ENCODE measurements at places on chromosomes 11 and 22.

GRCh38 chr11:120326228-120326627 is 1.1 kb downstream of the TLCD5 start:
- no peak for DNase-seq

DNA sequence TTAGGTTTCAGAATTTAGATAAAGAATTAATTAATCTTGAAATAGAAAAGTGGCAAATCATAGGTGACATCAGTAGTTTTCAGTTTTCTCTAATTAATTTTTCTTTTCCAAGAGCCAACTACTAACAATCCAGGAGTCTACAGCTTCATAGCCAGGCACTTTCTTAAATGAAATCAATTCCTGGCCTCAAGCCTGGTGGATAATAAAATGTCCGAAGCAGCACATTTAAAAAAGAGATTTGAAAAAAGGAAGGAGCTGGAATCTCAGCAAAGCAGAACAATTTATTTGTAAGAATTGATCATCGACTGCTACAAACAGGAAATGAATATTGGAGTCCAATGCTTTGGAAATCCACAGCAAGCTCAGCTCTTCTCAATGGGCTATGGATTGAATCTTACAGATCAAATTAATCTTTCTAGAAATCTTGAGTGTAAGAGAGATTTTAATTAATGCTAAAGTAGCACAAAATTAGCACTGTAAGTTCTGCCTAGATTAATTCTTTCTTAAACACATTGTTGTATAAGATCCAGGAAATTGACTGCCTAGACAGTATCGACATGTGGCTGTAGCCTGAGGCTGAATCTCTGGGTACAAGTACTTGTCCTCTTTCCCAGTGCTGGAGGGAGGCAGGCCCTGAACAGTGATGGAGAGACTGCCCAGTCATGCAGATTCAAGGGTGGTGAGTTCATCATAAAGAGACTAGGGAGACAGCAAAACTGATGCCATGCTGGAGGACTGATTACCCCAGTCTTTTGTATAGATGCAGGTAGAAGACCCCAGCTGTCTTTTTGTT is 167.8 kb upstream of the POU2AF2 start:
- no peak for DNase-seq

DNA sequence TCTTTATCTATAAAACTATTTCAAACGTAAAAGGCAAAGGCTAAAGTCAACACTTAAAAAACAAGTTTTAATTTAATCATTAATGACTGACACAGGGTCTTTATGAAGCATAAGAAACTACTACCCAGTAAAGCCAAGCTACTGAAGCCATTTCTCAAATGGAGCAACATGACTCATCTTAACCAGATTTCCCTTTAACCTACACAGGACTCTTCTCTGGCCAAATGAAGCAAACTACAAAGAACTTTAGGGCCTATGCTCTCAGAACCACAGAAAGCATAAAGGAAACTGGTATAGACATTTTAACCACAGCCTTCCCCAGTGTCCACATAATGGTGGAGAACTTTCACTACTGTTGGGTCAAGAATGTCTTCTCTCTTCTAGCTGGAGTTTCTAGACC is 34.7 kb downstream of the ALG9 start:
- DNase-seq: no peak

DNA sequence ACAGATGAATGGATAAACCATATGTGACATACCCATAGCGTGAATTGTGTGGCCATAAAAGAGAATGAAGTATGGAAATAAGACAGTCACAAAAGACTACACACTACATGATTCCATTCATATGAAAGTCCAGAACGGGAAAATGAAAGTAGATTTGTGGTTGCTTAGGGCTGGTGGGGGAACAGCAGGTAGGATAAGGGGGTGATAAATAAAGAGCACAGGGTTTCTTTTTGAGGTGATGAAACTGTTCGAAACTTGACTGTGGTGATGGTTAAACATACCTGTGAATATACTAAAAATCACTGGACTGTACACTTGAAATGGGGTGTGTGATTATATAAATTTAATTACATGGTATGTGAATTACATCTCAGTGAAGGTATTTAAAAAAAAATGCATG is 16.9 kb downstream of the TMEM123 start:
- no peak for DNase-seq

DNA sequence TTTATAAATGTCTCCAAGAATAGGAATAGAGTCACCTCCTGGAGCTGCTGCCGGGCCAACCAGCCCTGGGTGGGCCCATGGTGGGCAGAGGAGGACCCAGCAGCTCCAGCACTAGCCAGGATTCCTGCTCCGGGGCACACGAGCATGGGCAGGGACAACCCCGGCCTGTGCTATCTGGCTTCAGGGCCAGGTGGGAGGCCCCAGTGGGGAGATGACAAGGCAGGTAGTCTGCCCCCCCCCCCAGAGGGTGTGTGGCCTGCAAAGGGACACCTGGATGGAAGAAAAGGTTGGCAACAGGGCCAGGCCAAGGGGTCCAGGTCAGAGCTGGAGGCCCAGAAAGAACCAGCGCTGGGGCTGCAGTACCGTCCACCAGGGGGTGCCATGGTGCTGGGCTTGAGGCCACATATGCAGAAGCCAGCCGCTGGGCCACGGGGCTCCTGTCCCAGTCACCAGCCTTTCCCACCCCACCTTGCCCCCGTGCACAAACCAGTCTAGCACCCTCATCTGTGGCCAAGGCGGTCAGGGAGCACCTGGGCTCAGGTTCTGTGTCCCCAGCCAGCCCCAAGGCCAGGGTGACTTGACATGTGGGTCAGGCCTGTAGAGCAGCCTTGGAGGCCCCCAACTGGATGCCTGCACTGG is 3.4 kb downstream of the TSPAN32 start:
- peak; percentile 65 for DNase-seq

GRCh38 chr11:119602745-119603373 is 126.1 kb downstream of the NECTIN1 start:
- no peak for DNase-seq

DNA sequence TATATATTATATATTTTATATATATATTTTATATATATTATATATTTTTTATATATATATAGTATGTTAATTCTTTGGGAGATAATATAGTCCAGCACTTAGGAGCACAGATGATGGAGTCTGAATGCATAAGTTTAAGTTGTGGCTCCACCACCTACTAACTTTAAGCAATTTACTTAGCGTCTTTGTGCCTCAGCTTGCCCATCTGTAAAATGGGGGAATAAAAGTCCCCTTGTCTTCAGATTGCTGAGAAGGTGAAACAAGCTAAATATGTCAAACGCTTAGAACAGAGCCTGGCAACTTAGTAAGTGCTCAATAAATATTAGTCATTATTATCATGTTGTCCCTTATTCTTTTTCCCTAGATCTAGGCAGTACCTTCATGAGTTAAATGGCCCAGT is 27.5 kb downstream of the DSCAML1 start:
- no peak for DNase-seq

DNA sequence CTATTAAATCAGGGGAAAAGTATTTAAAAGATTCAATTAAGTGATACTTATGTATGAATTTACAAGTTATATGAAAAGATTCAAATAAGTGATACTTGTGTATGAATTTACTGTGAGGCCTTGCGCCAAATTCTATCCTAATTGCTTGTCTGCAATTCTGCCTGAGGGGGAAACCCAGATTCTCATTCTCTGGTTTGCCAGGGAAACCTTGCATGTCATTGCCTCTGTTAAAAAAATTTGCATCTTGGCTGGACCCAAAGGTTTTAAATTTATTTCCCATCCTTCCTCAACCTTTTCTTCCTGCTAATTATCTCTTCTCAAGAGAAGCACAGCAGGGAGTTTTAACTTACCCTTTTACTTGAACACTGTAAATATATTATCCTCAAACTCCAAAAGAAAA is 13.8 kb downstream of the OLFML1 start:
- DNase-seq: no peak

GRCh38 chr22:19941365-19942082 is at the start of the genes COMT and TXNRD2:
Gene COMT (plus strand): TSS chr22:19941772. CDS start chr22:19962527, 20,755 bp downstream.
Gene TXNRD2 (minus strand): TSS chr22:19941818. CDS start chr22:19941803, 15 bp downstream.
- peak; percentile 33 for DNase-seq

GRCh38 chr22:17980015-17980590 is 44.3 kb downstream of the MICAL3 start:
- DNase-seq: no peak

DNA sequence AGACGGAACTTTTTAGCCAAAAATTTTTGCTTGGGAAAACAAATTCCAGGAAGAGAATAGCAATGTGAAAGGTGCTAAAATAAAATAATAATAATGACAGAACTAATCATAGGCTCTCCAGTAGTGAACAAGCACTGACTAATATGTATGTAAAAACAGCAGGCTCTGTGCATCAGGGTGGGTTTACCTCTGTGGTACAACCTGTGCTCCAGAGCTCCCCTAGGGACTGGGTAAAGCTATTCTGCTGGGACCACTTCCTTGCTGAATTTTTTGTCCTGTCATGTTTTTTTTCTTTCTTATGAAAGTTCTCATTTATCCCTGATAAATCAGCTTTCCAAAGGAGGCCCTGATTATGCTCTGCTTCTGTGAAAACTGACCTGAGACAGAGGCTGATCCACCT is 18.8 kb downstream of the LUZP2 start:
- DNase-seq: no peak

GRCh38 chr11:12698048-12698447 is 23.8 kb downstream of the TEAD1 start:
- DNase-seq: no peak

DNA sequence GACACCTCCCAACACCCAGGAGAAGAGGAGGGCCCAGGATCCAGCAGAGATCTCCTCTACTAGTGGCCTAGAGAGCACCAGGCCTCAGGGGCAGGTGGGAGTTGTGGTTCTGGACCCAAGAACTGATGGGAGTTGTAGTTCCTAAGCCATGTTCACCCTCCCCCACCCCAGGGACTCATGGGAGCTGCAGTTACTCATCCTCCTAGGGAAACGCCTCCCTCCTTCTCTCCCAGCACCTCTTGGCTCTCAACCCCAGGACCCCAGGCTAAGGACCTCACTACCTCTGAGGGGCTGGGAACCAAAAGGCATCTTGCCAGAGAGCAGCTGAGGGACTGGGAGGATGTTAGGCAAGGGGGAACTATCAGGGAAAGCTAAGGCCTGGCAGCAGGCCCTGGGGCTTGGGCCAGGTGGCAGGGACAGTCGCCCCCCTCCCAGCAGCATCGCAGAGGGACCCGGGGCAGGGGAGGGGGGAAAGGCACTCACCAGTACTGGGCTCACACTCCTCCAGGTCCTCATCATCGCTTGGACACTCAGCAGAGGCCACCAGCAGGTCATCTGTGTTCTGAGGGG is 28.9 kb downstream of the SLC22A12 start:
- no peak for DNase-seq

- no peak for DNase-seq
These were observed 126.3 kb downstream of the RRAS2 start for GRCh38 chr11:14232652-14233051.

- DNase-seq: no peak
These were observed 62.0 kb downstream of the NCAM1 start for GRCh38 chr11:113023228-113023627.

DNA sequence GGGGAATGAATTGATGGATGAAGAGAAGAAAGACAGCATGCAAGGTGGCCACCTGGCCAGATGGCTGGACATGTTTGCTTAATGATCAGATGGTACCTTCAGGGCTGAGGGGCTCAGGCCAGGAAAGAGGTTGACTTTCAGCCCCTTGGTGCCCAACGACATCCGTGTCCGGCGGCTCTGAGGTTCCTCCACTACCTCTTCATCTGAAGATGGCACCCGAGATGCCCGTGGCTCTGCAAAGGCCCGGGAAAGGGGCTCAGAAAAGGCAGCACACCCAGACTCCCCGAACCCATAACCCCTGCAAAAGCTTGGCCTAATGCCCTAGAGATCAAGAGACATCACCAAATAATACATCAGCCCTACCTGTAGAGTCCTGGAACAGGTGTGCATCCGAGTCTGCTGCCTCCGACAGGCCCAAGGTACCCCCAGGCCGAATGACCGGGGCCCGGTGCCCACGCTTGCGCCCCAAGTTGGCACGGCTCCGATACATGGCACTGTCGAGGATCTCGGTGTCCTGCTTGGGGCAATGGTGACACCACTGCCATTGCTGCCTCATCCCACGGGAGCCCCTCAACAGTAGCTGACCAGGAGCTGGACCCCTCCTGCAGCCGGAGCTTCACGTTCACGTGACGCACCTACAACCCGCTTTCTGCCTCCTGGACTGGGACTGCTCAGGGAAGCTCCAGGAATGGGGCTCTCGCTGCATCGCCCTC is 22.9 kb downstream of the TNKS1BP1 start:
- DNase-seq: no peak

DNA sequence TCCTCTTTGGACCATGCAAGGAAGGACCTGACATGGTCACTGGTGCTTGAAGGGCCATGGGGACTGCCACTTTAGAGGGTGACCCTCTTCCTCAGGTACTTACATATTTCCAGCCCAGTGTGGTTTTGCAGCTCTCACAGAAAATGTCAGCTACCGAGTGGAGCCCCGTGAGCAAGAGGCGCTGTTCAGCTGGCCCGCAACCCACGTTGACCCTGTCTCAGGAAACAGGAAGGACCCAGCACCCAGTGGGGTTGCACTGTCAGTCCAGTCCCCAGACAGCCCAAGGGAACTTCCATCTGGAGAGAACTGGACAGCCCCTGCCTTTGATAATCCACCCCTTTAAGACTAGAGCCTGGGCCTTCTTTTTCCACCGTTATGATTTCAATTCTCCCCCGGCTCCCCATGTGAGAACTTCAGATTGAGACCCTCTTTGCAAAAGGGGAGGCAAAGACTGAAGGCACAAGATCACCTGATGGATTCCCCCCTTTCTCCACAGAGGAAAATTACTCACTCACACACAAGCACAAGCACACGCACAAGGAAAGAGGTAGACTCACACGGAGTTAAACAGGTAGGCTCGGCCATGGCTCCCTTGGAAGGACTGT is 3.4 kb downstream of the YPEL4 start:
- DNase-seq: no peak

- DNase-seq: no peak
These were observed 28.3 kb upstream of the SMIM35 start for GRCh38 chr11:118115048-118115447.

GRCh38 chr11:2541881-2542361 is 97.1 kb downstream of the KCNQ1 start:
- DNase-seq: no peak

- no peak for DNase-seq
These were observed 74.2 kb downstream of the SWAP70 start for GRCh38 chr11:9738116-9738515.

- DNase-seq: no peak
These were observed 26.7 kb downstream of the SYT9 start for GRCh38 chr11:7278314-7278917.

- DNase-seq: no peak
These were observed 17.4 kb upstream of the ABCC8 start for GRCh38 chr11:17494019-17494418.

DNA sequence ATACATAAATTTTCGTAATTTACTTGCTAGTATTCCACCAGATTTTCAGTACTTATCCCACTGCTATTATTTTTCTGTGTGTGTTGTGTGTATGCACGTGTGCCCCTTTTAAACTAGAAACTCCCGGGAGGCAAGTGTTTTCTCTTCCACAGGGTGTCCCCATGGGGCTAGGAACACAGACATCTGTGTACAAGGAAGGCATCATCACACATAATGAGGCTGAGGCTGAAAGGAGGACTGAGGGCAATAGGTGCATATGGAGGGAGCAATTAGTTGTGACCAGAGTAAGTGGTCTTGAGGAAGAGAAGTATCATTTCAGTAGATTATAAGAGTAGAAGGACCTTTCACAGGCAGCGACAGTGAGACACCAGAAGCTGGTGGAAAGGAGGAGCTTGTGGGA is 2.1 kb upstream of the DPAGT1 start:
- DNase-seq: no peak

- DNase-seq: no peak
These were observed 226.1 kb upstream of the FAT3 start for GRCh38 chr11:91998481-91998880.
